ENCODE measurements at places on chromosomes 7 and 10.
A peak's percentile ranks its signal among the peaks of the same experiment; 100 is the strongest.

DNA sequence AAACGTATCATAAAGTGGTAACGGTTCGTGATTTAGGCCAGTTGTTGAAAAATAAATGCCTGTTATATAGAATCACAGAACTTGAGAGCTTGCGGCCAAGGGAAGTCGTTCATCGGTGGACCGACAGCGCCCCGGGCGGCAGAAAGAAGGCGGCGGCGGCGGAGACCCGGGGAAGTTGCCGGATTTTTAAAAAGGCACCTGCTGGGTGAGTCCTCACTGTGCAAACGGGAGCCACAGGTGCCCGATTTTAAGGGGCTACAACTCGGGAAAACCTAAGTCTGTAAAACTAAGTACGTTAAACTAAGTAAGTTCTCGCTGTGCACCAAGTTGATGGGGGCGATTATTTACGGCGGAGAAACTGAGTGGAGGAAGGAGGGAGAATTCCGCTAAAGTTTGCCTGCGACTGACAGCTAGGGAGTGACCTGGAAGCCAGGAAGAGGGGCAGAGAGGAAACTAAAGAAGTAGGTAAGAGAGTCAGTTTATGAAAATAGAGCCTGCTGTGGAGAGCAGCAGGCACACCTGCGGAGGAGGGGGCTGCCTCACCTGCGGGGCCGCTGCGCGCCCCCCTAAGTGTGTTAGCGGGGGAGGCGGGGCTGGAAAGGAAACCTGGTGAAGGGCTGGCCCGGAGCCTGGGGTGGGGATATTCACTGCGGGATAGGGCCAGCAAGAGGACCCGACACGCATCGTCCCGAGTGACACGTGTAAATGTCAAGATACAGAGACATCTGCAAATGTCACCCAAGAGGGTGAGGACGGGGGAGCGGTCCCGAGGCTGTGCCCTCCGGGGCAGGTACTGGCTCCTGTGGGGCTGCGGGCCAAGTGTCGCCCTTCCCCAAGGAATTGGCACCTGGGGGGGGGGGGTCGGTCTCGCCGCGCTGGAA, 996 bp downstream of the ADAM12 start:
- DNase-seq = no peak

DNA sequence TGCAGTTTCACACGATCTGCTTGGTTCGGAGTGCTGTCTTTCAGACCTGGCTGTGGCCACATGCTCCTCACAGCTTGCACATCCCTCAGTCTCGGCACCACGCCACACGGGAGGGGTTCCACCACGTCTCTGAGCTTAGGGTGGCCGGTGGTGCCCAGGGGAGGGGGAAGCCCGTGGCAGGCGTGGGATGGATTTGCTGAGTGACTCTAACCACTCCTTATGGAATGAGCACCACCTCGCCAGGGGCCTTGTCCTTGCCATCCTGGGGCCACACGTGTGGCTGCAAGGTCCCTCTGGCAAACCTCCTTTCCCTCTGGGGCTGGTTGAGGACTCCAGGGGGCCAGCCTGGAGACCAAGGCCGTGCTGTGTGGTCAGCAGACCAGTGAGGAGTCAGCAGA, 29.1 kb upstream of the FAM20C start:
- no peak for DNase-seq

GRCh38 chr7:137948083-137948844, 53.6 kb downstream of the CREB3L2 start:
- DNase-seq = no peak

DNA sequence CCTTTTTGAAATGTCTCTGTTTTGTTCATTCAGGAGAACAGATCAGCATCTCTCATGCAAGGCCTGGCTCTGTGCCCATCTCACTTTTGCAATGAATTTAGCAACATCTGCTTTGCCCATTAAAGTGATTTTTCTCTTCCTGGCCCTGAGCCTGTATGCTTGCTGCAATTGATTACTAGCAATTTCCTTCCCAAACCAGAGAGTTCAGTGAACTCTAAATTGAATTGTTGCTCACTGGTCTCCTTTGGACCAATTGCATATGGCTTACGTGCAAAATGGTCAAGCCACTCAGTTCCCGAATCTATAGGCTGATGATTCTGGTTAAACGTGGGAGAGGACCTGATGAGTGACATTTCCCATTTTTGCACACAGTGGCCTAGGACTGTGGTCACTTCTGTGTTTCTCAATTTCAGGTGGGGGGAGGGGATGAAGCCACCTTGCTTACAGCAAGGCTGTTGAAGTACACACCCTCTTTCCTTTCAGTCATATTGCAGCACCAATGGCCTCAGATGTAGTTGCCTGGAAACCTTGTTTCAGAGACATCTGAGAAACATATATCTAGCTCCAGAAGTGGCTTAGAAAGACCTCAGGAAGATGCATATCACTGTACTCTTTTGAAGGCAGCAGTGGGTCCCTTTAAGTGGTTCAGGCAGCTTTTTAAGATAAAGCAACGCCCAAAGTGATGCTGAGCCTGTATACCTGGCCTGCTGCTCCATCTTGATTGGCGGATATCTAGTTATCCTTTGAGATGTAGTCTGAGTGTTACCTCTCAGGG, 201.4 kb downstream of the PTEN start:
- DNase-seq = peak; percentile 46

GRCh38 chr10:119445311-119445934, 97.1 kb downstream of the RGS10 start:
- DNase-seq = peak; percentile 75

GRCh38 chr10:71700731-71701368, 18.7 kb downstream of the C10orf105 start:
- DNase-seq = no peak

- DNase-seq = peak; percentile 23
These were observed 79.0 kb upstream of the PLXNA4 start for GRCh38 chr7:132655131-132655727.

Data from CD4-positive, alpha-beta T cell treated with Interferon gamma for 1 hour (primary cell).